ENCODE measurements at places on chromosomes 1 and 21.

GRCh38 chr1:210223226-210223904 lies 9.2 kb upstream of the SERTAD4 start:
- no peak for DNase-seq

GRCh38 chr21:41479686-41480085 lies 28.3 kb downstream of the TMPRSS2 start:
- DNase-seq = no peak

- no peak for DNase-seq
These were observed 58.5 kb downstream of the TYW3 start for GRCh38 chr1:74791491-74791890.

DNA sequence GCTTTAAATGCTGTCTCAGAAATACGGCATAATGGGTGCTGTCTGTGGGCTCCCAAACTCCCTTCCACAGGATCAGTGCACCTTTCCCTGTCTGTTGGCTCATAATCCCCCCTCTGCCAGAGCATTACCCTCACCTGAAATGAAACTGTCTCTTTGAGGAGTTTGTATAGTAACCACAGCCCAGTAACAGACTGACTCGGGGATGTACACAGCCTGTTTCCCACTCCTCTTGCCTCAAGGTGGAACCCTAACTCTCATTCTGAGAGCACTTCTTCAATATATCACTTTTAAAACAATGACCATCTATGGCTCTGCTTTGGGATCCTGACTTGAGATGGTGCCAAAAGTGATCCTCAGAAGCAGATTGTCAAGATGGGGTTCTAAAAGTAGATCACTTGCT lies 332.5 kb downstream of the AMY1C start:
- no peak for DNase-seq

DNA sequence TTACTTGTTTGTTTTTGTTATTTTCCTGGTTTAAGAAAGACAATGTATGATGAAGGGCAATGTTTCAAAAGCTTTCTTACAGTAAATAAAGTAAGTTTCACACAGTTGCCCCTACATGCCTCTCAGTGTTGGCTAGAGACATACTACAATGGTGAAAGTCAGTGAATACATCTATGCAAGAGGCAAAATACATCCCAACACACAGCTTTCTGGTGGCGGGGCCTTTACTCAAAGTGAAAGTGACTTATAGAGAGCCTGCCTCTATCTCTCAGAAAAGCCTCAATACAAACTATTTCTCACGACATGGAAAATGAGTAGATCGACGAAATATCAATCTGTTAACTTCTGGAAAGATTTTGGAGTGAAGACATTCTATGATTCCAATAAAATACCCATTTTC lies 122.3 kb downstream of the SLC30A10 start:
- DNase-seq = no peak
